ENCODE measurements at places on chromosomes 16 and 17.

GRCh38 chr17:81400996-81401722 is 5.9 kb downstream of the BAHCC1 start:
- DNase-seq: no peak

- DNase-seq: no peak
These were observed 6.7 kb downstream of the CAMTA2 start for GRCh38 chr17:4980644-4981216.

GRCh38 chr16:29906520-29907244 is 6.4 kb downstream of the ASPHD1 start:
- DNase-seq: no peak

- peak; percentile 84 for DNase-seq
These were observed 709 bp downstream of the RAB34 start for GRCh38 chr17:28716740-28717577.

GRCh38 chr16:75110637-75111513 is 5.7 kb downstream of the LDHD start:
- DNase-seq: peak; percentile 88

DNA sequence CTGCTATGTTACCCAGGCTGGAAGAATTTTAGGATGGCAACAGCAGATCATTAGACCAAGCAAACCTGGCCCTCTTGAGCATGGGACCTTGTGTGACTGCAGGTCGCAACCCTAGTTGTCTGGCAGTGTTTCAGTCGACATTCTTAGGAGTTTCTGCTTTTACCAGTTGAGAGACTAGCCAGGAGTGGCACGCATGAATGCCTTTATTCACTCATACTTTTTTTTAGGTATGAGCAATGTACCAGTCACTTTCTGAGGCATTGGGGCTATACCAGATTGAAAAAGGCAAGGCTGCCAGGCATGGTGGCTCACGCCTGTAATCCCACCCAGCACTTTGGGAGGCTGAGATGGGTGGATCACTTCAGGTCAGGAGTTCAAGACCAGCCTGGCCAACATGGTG is 28.2 kb upstream of the HAS3 start:
- DNase-seq: no peak

DNA sequence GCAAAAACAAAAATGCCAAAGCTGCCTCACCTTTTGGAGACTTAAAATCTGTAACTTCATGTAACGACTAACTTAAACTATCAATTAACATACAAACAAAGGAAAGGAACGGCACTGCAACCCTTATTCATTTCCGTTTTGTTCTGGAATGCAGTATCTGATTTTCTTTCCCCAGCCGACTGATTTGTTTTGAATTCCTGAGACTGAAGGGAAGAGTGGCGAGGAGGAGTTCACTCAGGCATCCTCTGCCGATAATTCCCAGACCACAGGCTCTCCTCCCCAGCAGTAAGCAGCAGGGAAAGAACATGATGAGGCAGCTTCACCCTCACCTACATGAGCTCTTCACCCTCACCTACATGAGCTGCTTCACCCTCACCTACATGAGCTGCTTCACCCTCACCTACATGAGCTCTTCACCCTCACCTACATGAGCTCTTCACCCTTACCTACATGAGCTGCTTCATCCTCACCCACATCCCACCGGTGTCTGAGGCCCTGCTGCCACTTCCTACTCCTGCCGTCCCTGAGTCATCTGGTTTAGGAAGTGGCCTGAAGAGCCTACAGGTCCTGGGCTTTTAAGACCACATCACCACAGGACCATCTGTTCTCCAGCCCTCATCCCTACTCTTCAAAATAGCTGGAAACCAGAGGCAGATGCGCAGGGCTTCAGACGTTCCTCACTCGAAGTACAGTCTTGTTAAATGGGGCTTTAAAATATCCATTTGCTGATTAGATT is 168.0 kb upstream of the RPH3AL start:
- no peak for DNase-seq

DNA sequence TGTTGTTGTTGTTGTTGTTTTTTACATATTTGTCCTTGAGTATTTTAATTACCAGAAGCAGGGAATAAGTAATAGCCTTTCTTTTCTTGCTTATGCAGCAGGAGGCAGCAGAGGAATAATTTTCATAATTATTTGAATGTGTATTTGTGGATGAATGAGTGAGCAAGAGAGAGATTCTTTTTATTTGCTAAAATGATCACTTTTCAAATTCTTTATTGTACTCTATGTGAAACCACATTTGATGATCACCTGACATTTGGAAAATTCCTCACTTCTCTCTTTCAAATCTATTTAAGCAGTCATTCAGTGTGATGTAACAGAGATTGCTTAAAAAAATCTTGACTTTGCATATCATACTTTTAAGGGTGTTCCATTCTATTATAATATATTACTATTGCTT is 223.6 kb downstream of the BCAS3 start:
- no peak for DNase-seq

DNA sequence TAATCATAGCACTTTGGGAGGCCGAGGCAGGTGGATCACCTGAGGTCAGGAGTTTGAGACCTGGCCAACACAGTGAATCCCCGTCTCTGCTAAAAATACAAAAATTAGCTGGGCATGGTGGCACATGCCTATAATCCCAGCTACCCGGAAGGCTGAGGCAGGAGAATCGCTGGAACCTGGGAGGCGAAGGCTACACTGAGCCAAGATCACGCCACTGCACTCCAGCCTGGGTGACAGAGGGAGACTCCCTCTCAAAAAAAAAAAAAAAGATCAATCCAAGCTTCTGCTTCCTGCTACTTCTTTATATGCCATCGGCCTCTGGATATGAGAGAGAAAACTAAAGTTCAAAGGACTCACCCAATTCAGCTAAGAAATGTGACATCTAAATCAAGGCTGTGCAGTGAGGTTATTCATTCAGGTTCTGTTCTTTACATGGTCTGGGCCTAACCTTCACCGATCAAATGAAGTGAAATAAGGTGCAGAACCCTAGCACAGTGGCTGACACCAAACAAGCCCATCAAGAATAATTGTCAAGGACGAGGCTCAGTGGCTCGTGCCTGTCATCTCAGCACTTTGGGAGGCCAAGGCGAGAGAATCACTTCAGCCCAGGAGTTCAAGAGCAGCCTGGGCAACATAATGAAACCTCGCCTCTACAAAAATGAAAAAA is 25.6 kb downstream of the ZP2 start:
- no peak for DNase-seq

GRCh38 chr17:28888832-28889231 is 8.7 kb downstream of the FLOT2 start:
- DNase-seq: no peak

GRCh38 chr16:55338646-55339045 is 14.6 kb downstream of the IRX6 start:
- no peak for DNase-seq

GRCh38 chr16:1182950-1183907 is 30.3 kb downstream of the CACNA1H start:
- DNase-seq: peak; percentile 65

DNA sequence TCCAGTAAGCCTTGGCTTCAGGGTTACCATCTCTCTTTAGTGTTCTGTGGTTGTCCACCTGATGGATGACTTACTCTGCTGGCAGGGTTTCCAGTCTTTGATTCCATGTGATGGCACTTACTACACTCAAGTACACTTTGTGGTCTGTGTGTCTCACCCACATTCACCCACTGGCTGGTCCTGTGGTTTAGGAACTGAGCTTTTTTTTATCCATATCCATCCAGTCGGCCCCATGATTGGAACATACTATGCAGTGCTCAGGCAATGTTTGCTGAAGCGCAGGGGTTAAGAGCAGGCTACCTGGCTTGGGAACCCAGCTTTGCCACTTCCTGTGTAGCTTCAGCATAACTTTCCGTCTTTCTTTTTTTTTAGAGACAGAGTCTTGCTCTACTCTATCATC is 2.8 kb upstream of the FUS start:
- DNase-seq: no peak

DNA sequence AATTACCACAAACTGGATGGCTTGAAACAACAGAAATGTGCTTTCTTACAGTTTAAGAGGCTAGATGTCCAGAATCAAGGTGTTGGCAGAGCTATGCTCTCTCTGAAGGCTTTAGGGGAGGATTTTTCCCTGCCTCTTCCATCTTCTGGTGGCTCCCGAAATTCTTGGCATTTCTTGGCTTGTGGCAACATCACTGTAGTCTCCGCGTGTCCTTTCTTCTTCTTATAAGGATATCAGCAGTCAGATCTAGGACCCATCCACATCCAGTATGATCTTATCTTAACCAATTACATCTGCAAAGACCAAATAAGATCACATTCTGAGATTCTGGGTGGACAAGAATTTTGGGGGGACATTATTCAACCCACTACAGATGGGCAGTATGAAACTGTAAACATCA is 119.2 kb upstream of the PMFBP1 start:
- DNase-seq: no peak

DNA sequence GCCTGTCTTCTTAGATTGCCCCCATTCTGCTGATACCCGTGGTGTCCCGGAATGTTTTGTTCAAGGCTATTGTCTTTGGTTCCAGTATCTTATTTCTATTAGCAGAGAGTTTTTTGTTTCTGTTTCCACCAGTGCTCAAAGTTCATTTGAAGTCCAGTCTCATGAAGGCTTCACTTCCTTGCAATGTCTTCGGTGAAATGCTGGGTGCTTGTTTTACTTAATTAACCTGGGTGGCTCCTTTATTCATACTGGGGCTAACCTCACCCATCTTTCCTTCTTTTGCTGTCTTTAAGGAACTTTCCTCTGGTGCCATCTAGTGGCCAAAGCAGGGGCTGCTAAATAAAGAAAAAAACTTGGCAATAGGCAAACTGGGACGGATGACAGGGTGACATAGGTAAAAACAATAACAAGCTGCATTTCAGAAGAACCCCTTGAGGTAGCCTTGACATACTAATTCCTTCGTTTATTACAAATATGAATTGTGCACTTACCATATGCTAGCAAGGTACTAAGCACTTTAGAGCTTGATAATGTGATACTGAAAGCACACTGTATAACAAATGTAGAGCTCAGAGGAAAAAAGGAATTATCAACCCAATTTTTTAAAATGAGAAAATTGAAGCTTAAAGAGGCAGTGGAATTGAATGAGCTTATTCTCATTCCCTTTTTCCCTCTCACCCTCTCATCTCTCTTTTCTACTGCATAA is 2.8 kb upstream of the SMIM36 start:
- DNase-seq: peak; percentile 76

- DNase-seq: no peak
These were observed 87.3 kb downstream of the TMEM100 start for GRCh38 chr17:55635253-55635914.

- no peak for DNase-seq
These were observed 7.3 kb downstream of the SLC52A1 start for GRCh38 chr17:5027916-5028315.

DNA sequence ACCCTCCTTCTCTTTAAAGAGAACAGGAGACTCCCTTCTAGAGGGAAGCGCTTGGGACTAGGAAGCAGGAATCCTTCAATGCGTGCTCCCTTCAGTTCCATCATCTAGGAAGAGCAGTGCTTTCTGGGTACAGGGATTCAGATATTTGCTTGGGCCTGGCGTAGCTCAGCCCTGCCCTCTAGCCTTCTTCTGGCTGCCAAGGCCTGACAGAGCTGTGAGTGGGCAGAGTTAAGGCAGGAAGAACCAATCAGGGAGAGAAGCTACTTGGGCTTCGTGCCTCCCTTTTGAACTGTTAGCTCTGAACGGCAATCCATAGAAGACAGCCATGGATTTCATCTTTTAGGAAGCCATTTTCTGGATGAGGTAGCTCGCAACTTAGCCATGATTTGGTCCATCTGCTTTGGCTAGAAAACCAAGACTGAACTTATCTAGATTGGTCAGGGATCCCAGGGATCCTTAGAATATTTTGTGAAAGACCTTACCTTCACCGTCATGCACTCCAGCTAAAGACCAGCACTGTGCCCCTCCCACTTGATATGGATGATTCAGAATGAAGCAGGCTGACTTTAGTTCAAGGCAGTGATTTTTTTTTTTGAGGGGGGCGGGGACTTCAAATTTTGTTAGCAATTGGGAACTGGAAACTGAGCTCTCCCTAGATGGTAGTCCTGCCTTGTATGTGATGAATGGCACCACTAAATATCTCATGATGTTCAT is 2.5 kb upstream of the CORO6 start:
- DNase-seq: peak; percentile 51

DNA sequence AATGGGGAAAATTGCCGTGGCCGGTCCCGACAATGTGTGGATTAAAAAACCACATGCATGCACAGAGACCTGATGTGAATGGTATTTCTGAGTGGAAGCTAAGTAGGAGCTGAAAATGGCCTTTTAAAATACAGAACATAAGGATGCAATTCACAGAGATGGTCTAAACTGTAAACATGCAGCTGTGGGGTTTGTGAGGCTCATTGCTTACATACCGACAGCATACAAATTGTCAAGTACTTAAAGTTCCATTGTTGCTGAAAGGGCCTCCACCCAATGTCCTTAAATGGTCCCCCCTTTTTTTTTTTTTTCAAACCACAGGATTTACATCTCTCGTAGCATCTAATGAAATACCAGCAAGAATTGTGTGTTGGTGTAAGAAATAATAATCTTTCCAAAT is 523.2 kb downstream of the MAF start:
- DNase-seq: no peak

- DNase-seq: no peak
These were observed 9.8 kb upstream of the NAT9 start for GRCh38 chr17:74785981-74786360.

DNA sequence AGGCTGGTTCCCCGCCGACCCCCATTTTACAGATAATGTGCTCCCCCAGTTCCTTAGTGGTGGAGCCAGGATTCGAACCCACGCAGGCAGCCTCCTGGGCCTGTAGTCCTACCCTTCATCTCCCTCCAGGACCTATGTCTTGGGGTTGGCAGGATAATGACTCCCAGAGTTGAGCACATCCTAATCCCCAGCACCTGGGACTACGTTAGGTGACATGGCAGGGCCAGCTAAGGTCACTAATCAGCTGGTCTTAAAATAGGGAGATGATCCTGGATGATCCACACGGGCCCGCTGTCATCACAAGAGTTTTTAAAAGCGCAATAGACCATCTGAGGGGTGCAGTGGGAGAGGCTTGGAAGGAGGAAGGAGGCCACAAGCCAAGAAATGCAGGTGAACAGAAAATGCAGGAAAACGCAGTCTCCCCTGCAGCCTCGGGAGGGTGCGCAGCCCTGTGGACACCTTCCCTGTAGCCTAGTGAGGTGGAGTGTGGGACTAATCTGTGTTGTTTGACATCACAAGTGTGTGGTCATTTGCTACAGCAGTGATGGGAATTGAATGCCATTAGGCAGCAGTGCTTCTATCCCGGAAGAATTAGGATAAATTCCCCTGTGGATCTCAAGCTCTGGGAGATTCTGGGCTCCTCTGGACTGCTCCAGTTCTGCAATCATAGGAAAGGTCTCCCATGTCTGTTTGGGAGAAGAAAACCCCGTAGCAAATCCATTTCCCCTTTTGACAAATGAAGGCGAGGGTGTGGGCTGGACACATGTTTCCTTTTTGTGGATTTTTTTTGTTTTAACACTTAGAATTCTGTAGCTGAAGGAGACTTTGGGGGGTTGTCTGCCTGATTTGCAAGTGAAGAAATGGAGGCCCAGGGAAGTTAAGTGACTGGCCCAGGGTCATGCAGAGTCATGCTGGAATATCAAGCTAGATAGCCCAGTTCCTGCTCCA is 297.7 kb downstream of the SEC14L1 start:
- DNase-seq: no peak

DNA sequence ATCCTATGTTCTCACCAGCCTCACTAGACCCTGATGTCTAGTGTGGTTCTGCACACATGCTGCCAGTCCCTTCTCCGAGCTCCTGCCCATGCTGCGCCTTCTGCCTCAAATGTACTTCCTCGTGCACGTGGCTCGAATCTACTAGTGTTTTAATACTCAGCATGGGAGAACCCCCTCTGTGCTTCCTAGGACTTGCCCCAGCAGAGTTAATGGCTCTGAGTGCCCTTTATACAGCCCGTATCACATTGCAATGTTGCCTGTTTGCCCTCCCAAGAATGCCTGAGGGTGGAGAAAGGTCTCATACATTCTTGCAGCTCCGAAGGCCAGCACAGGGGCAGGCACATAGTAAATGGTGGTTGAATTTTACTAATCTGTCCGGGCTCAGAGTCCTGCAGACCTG is 190.8 kb upstream of the NLRP1 start:
- DNase-seq: no peak

Data from ecto neural progenitor cell (in vitro differentiated cells).